ENCODE measurements at places on chromosomes 16 and 17.

- DNase-seq, result no peak
Observed at GRCh38 chr16:62157544-62157943, 121.3 kb upstream of the CDH8 start.

- no peak for DNase-seq
Observed at GRCh38 chr17:60637683-60638082, 37.7 kb downstream of the PPM1D start.

DNA sequence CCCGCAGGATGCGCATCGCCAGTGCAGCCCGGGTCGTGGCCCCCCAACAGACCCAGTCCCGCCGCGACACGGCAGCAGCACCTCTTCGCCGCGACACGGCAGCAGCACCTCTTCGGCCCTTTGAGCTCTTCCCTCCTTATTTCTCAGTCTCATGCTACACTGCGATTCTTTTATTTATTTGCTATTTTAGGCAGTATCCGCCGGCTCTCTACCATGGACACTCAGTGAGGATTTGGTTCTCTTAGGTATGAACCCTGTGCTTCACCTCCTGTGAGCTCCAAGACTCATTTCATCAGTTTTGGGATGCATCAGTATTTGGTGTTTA lies 8.3 kb upstream of the MAP2K3 start:
- DNase-seq, result no peak

GRCh38 chr17:82282239-82283207 lies 9.0 kb upstream of the CSNK1D start:
- no peak for DNase-seq

- no peak for DNase-seq
Observed at GRCh38 chr16:89764711-89765201, 43.4 kb downstream of the ZNF276 start.

DNA sequence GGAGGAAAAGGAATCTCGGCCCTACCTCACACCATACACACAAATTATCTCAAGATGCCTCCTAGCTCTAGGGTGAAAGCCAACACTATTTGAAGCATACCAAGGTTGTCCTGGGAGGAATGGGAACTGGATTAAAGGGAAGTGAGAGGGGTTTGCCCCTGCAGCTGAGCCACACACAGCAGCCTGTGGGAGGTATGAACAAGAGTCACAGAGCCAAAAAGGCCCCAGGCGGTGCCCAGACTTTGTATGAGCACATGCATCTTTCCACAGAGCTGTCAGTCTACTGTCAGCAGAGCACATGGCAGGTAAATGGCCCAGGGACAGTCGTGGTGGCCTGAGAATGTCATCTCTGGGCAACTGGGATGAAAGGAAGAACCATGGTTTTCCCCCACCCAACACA lies 31.0 kb upstream of the RCVRN start:
- no peak for DNase-seq

- no peak for DNase-seq
Observed at GRCh38 chr16:77169650-77170236, 21.2 kb upstream of the MON1B start.

DNA sequence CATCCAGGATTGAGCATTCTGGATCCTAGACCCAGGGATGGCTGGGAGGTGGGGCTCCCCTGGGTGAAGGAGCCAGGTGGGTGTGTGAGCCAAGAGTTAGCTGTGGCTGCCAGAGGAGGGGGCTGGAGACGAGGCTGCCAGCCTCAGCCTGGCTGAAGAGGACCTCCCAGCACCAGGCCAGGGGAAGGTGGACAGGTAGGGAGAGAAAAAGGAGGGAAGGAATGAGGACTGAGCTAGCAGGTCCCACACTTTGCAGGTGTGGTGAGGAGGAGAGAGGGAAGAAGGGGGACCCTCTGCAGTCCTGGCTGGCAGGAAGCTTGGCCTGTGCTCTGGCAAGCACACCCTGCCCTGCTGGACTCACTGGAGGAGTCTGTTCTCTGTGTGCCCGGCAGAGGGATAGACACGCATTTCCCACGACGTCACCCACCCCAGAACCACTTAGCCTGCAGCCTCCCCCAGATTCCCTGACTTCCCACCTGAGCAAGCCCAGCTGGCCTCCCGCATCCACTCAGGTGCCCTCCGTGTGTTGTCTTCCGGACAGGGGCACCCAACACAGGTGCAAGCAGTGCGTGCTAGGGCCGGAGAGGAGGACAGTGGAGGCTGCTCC lies 42.0 kb downstream of the SOCS3 start:
- DNase-seq, result no peak

DNA sequence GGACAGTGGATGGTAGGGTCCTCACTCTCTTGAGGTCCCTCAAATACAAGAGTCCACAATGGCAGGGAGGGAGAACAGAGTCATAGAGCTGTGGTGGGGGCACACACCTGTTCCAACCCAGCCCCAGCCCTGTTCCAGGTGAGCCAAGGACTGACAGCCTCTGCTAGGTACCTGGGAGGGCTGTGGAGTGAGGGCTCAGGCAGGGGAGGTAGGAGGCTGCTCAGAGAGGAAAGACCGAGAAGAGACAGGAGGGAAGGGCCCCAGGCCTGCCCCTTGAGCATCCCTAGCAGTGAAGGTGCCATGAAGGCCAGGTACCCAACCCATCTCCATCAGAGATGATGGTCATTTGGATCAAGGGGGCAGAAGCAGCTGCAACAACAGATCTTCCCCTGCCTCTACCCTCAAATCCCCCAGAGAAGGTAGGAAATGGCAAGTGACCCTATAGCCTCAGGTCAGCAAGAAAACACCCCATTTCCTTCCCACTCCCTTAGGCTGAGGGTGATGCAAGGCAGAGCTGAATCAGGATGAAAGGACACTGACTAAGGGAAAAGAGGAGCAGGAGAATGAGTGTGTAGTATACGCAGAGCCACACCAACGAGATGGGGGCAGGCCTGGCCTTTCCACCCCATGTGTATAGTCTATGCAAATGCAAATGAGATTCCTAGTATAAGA lies 28.6 kb downstream of the CD300LG start:
- DNase-seq, result no peak

GRCh38 chr17:17056156-17056539 lies 13.9 kb downstream of the MPRIP start:
- no peak for DNase-seq

- no peak for DNase-seq
Observed at GRCh38 chr17:8629371-8630226, 926 bp downstream of the MYH10 start.

DNA sequence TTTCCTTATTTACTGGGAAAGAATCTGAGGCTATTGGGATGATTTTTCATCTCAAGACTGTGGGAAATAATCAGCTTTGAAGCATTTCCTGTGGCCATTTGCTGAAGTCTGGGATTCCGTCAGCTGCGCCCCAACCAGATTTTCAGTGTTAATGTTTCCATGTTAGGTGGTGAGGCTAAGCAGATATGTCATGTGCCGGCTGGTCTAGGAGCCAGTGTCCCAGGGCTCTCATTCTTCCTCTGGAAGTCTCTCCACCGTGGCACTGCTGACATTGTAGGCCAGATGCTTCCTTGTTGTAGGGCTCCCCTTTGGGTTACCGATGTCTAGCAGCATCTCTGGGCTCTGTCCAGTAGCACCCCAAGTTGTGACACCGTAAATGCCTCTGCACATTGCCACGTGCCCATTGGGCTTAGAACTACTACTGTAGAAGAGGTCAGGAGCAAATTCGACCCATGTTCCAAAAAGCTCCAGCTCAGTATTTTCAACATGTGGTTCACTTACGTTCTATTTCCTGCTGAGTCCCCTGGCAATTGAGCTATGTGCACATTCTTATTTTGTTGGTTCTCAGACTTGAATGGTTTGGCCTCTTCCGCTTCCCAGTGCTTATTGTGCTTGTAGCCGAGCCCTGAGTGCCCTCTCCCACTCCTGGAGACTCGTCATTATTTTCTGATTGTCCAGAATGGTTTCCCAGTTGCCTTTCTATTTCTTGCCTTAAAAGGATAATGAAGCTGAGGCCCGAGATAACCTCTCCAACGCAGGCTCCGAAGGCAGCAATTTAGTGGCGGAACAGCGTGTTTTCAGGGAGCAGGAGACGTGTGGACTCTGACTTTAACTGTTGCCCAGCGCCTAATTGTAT lies 82.2 kb downstream of the SPECC1 start:
- DNase-seq, result no peak

DNA sequence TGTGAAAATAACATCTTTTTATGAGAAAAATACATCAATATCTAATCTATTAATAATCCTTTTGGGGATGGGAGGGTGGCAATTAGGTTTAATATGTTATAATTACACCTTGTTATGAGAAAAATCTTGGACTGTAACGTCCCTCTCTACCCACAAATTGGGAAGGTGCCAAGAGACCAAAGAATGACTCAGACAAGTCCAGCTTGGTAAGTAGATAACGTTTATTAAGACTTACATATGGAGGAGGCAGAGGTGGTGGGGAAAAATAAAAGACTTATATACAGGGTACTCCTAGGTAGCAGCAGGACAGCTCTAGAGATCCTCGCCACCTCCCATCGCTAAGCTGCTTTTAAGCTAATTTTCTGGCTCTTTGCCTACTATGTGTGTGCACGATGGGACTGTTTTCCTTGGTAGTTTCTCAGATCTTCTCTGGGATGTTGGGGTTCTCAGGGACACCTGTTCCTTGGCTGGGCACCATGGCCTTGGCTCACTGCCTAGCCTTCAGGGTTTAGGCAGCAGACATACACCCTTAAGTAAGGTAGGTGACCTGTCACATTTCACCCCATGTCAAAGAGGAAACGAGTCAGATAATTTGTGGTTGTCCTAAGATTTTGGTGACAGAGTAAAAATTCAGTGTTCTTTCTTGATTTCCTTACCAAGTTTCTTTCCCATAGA lies 31.5 kb downstream of the RBL2 start:
- DNase-seq, result peak; percentile 33

DNA sequence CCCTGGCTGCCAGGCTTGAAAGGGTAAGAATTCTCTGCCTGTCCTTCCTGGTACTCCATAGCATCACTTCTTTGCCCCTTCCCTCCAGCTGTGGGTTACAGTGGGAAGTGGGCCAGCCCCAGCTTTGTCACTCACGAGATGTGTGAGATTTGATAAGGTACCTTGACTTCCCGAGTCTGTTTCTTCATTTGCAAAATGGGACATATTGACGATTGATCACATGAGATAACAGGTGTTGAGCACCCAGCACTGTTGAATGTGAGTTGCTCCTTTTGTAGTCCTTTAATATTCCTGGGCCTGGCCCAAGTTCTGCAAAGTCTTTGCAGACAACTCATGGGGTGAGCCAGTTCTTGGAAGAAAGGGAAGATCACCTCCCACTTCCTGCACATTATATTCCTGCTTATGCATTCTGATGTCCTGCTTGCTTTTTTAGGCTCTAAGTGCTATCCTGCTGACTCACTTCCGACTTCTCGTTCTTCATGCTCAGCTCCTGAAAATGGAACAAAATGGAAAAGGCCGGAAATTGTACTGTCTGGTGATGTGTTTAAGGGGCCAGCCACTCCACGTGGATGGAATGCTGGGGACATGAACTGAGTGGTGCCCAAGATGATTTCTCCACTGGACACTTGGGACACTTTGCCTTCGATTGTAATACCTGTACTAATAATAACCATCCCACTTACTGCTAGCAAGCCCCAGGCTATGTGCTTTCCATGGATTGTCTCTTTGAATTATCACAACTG lies 8.3 kb upstream of the NLK start:
- peak; percentile 47 for DNase-seq

DNA sequence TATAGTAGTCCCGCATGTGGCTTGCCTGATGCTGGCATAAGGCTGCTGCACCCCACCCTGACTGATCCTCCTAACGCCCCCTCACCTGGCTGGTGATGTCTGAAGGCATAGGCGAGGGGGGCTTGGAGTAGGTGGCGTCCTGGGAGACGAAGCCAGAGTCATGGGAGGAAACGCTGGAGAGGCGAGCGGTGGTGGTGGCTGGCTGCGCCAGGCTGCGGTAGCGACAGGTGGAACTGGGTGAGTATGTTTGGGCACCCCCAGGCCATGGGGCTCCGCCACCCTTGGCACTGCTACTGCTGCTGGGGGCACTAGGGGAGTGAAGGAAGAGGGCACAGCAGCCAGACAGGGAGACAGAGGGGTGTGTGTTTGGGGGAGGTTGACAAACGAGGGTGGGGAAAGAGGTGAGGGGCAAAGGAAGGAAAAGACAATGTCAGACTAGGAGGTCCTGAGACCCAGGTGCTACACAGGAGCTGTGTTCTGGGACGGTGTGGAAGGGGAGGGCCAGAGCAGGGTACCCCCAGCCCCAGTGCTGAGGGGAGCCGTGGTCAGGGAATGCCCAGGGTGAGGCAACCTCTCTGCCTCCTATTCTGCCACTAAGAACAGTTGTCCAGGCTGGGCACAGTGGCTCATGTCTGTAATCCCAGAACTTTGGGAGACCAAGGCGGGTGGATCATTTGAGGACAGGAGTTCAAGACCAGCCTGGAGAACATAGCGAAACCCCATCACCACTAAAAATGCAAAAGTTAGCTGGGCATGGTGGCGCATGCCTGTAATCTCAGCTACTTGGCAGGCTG lies 11.4 kb downstream of the MTSS2 start:
- DNase-seq, result no peak

- DNase-seq, result no peak
Observed at GRCh38 chr17:66123163-66123562, 68.8 kb downstream of the CEP112 start.

- no peak for DNase-seq
Observed at GRCh38 chr16:67528222-67528869, at the start of gene RIPOR1. Gene RIPOR1, plus strand, starts transcription at chr16:67528829. Its CDS starts 9,618 bp downstream, at chr16:67538447.

DNA sequence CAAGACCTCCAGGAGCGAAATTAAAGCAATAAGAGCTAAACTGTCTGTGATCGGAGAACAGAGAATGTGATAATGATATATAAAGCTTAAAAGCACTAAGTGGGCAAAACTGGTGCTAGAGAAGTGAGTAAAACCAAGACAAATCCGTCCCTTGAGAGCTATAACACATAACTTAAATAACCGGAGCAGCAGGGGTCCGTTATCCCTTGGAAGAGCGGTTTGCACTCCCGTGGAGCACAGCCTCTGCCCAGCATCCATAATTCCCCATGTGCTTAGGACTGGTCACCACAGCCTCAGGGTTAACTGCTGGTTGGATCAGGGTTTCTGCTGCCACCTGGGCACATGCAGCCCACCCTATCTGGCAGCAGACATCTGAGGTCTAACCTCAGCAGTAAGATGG lies 489.0 kb downstream of the NPIPA7 start:
- DNase-seq, result no peak

DNA sequence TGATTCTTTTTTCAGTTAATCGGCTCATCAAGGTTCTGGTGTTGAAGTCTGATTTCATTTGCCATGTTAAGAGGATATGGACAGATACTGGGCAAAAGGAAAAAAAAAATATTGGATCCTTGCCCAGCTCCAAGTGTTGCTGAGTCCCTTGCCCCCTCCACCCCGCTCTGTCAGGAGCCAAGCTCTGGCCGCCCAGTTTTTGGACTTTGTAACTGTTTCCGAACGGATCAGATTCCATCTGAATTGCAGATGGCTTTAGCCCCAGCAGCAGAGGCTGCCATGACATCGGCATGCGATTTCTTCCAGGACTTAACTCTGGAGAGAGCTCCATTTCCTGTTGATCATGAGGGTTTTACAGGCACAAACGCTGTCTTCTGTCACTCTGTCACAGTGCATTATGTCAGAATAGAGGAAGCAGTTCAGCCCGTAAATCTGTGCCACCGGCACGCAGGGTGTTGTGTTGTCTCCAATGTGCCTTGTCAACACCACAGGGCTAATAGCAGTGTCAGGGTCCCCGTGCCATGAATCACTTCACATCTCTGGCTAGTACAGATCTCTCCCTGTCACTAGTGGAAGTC lies 615.6 kb downstream of the MAF start:
- DNase-seq, result no peak
